ENCODE measurements at places on chromosomes 4 and X.

DNA sequence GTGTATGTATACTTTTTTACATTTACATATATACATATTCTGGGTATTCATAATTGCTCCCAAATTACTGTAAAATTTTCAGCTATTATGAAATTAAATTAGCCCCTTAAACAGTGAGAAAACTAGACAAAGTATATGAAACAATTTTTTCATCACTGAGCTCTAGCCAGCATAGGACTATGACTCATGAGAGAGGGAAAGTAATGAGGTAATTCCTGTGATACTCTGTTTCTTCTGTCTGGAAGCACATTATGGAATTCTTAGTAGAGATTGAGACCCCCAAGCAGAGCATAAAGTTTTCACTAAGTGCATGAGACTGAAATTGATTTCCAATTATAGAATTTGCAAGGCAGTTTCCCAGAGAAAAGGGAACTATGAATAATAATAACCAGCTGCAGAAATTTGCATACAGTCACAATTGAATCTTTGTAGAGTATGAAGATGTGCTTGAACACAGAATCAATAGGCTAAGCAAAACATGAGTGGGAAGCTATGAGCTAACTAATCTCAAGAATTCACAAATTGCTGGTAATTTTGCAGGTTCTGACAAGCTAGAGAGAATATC lies 779.3 kb downstream of the ARAP2 start:
- no peak for DNase-seq

DNA sequence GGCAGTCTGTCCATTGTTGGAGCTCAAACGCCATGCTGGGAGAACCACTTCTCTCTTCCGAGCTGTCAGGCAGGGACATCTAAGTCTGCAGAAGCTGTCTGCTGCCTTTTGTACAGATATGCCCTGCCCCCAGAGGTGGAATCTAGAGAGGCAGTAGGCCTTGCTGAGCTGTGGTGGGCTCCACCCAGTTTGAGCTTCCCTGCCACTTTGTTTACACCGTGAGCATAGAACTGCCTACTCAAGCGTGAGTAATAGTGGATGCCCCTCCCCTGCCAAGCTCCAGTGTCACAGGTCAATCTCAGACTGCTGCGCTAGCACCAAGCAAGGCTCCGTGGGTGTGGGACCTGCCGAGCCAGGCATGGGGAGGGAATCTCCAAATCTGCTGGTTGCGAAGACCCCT lies 145.7 kb downstream of the VSIG4 start:
- no peak for DNase-seq

- DNase-seq, result no peak
Measured at GRCh38 chr4:41532882-41533281, 5.1 kb upstream of the LIMCH1 start.

DNA sequence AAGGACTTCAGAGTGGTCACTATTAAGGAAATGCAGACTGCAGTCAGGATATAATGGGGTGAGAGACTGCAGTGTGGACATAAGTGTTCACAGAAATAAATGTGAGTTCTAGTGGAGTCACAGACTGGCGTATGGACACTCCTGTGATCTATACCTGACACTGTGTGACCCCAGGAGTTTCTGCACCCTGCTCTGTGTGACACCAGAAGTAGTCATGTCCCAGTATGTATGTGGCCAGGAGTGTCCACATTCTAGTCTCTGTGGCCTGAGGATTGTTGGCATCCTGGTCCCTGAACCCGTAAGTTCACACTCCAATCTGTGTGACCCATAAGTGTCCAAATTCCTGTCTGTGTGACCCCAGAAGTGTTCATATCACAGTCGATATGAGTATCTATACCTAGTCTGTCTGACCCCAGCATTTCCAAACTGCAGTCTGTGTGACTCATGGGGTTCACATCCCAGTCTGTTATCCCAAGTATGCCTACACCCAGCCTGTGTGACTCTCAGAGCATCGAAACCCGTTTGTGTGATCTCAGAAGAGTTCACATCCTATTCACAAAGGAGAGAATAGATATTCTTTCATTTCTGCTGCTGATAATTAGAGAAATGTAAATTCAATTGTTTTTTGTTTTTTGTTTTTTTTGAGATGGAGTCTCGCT lies 16.3 kb downstream of the WDR13 start:
- no peak for DNase-seq

GRCh38 chr4:79294064-79294463 lies 31.8 kb downstream of the NAA11 start:
- no peak for DNase-seq

- no peak for DNase-seq
Measured at GRCh38 chr4:33134366-33134765, 2414.2 kb downstream of the PCDH7 start.

DNA sequence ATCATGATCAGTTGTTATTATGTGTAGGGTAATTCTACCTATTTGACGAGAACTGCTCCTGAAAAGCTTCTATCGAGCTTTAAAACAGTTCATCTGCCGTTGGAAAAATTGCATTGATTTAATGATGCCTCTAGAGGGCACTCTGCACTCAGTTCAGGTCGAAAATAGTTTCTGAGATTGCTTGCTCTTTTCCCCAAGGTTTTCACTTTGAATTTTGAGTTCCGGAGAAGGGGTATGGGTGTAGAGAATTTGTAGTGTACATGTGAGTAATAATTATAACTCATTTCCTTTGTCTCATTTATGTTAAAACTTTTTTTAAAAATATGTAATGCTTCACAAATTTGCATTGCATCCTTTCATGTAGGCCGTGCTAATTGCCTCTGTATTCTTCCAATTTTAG lies 28.4 kb upstream of the TNIP3 start:
- peak; percentile 40 for DNase-seq

DNA sequence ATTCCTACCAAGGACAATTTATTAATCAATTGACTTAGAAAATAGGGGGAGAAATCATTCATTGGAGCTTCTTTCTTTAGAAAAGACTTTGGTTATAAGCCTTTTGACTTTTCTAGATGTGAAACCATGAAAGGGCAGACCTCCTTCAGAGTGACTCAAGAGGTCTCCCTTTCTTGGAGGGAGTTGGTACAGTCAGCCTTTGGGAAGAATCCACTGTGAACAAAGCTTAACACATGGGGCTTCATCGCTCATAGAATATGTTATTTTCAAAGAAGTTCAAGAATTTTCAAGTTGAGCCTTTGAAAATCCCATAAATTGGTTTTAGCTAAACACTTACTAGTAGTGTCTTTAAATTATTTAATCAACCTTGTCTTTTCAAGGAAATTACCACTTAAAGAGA lies 28.0 kb downstream of the RIPPLY1 start:
- no peak for DNase-seq

DNA sequence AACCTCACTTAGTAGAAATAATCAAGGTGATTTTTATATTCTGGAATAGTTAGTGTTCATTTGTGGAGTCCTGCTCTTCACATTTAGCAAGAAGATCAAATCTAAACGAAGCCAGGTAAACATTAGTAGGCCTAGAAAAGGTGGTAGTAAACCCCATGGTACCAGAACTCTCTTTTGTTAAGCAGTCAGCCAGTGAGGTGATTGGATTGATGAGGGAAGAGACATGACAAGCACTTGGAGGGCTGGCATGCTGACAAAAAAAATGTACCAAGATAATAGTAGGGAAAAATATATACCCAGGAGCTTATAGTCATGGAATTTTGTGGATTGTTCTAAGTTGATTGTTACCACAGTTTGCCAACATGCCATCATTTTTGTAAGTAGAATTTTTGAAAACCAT lies 163.8 kb downstream of the BANK1 start:
- DNase-seq, result no peak

- DNase-seq, result no peak
Measured at GRCh38 chr4:110877778-110878370, 255.0 kb upstream of the PITX2 start.

DNA sequence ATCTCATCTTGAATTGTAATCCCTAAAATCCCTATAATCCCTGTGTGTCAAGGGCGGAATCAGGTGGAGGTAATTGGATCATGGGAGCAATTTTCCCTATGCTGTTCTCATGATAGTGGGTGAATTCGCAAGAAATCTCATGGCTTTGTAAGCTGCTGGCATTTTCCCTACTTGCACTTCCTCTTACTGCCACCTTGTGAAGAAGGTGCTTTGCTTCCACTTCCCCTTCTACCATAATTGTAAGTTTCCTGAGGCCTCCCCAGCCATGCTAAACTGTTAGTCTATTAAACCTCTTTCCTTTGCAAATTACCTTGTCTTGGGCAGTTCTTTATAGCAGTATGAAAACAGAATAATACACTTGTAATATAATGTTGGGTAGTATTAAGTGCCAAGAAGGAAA lies 1087.4 kb upstream of the SLIT2 start:
- DNase-seq, result no peak

GRCh38 chrX:41963348-41963747 lies 40.0 kb upstream of the CASK start:
- no peak for DNase-seq

- no peak for DNase-seq
Measured at GRCh38 chr4:27009539-27009938, 148.9 kb downstream of the STIM2 start.

GRCh38 chr4:80069108-80069836 lies 3.8 kb downstream of the ANTXR2 start:
- DNase-seq, result no peak

- DNase-seq, result peak; percentile 41
Measured at GRCh38 chrX:31423609-31424189, 351.9 kb upstream of the FTHL17 start.

DNA sequence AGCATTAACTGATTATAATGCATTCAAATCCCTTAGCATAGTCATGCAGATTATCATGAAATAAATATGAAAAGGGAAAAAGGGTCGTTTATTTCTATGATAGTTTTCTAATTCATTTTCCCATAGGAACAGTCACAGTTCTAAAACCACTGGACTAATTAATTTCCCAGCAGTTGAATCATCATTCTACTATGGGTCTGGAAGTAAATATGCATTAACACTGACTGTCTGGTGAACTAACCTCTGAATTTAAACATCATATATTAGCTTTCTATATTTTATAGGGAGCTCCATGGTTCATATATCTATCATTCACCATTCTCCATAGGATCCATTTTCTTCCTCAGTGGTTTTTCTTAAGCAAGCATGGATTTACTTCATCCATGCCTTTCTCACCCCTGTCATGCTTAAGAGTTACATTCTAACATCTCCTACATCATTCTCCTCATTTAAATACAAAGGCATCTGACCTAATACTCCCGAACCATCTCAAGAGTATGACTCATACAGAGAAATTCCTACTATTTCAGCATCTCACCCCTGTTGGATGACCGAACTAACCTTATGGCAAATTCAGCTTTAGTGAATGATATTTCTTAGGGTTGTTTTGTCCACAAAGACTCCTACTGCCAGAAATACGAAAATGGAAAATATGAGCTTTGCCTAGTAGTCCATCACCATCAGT lies 198.7 kb upstream of the ADAMTS3 start:
- no peak for DNase-seq

DNA sequence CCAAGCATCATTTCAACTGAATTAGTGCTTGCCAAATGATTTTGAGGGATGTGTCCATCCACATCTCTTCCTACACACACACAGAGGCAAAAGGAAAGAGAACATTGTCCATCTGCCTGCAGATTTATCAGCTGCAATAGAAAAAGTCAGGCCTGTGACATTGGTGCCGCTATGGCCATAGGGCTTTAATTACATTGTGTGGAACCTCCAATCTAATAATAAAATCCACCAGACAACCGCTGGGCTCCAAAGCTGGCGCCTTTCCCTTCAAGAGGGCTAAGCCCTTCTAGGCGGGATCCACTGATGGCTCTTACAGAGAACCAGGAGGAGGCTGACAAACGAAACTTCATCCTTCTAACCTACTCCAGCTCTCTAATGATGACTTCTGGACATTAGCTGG lies 60.6 kb downstream of the PHOX2B start:
- no peak for DNase-seq

DNA sequence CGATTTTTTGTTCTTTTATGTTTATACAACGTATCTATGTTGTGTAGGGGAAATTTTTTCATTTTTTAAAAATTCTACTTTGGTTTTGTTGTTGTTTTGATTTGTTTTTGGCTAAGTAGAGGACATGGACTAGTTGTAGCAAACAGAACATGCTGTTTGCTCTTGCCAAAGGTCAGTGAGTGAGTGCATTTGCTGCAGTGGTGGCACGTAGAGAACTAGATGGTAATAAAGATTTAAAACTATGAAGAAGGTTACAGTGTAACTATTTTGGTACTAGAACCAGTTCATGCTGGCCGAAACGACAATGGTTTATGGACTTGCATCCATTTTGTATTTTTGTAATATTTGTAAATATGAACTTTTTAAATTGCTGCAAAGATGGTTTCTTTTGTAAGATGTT lies 1.9 kb upstream of the SCML1 start:
- no peak for DNase-seq

DNA sequence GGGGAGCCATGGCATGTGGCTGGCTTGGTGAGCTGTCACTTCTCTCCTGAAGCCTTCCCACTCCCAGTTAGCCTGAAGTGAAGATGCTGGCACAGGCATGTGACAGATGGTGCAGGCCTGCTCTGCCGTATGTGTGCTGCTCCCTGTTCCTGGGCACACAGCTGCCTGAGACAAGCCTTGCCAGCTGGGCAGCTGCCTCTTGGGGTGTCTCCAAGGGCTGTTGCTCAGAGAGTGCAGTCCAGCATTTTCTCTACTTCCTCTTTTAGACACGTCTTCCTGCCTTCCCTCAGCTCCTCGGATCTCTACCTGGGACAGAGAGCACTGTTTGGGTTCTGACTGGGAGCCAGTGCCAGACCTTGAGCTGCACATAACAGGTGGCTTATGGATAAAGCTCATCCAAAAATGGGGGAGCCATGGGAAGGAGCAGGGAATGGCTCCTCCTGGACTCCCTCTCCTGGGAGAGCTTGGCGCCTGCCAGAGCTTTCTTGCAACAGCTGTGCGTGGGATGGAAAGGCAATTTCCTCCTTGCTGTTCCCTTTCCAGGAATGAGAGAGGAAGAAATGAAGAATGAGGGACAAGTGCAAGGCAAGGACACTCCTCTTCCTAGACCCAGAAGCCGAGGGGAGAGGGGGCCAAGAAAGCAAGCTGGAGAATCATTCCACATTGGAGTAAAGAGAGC lies 132.9 kb downstream of the MSL3 start:
- DNase-seq, result peak; percentile 58

- no peak for DNase-seq
Measured at GRCh38 chr4:163109967-163110366, 56.7 kb downstream of the NAF1 start.

DNA sequence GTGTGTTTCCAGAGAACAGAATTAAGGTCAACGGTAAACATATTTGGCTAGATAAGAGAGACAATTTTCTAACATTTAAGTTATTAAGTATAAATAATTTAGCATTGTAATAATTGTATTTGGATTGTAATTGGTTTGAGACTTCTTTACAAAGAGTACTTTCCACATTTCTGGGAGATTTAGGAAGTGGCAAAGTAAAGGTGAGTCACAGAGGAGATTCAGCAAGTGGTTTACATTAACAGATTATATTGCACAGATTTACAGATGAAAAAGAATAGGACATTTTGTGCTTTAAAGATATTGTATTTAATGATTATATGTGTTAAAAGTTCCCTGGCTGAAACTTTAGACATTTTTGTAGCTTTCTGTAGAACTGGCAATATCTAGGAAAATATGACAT lies 584.4 kb upstream of the AADAT start:
- no peak for DNase-seq

DNA sequence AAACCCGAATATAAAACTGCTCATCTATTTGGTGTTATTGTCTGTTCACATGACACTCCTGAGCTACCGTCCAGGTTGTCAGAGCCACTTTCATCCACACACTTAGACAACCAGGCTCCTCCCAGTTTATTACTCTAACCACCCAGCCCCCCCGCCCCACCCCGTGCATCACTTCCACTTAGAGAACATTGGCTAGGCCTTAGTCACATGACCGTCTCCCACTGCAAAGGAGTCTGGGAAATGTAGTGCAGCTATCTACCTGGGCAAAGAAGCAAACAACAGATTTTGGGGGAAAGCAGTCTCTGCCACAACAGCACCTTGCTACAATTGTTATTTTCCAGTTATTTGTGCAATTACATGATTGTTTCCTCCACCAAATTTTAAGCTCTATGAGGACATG lies 57.6 kb upstream of the RBPJ start:
- DNase-seq, result peak; percentile 43
